ENCODE measurements at places on chromosomes 5 and 9. TPM values are rescaled to one million over a fixed set of nuclear protein-coding genes. Genes with fewer than 3 reads are reported as not detected.

Gene MIER3
- 15.5 TPM for total RNA-seq

Gene HBEGF
- total RNA-seq, result 0.65 TPM

Gene TRIM14
- 19.9 TPM for total RNA-seq

Gene INSL6
- total RNA-seq, result not detected

Gene SNCAIP
- 0.50 TPM for total RNA-seq

Gene CHSY3
- total RNA-seq, result 2.3 TPM

Gene CATSPER3
- 0.33 TPM for total RNA-seq

Gene FOXI1
- not detected for total RNA-seq

Gene GPR150
- total RNA-seq, result not detected

Gene CAPSL
- total RNA-seq, result not detected

Gene N4BP3
- 0.28 TPM for total RNA-seq

Gene IL7R
- total RNA-seq, result 1.5 TPM

Gene DMRT2
- not detected for total RNA-seq

DNA sequence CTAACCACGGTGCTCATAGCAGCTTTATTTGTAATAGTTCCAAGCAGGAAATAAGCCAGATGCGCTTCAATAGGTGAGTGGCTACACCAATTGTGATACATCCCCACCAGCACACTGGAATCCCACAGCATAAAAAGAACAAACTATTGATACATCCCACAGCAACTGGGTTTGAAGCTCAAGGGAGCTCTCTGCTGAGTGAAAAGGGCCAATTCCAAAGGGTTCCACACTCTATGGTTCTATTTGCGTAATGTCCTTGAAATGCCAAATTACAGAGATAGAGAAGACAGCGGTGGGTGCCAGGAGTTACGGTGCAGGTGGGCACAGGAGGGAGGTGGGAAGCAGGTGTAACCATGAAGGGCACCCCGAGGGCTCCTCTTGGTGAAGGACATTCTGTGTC, 155.3 kb upstream of the PPP1R26 start:
- no peaks in the 10 kb centered on the region for H3K36me3 ChIP-seq
- H3K27me3 ChIP-seq, result no peaks in the 10 kb centered on the region
- no peaks in the 10 kb centered on the region for H3K4me1 ChIP-seq
- no peak overlapping the region for H3K27ac ChIP-seq
- no peak for DNase-seq

- peak overlapping the region; percentile 65 for H3K4me3 ChIP-seq
- peaks cover 57% of the 10 kb centered on the region for H3K4me1 ChIP-seq
- H3K27ac ChIP-seq, result peak overlapping the region; percentile 79
- peaks cover 2% of the 10 kb centered on the region for H3K36me3 ChIP-seq
Observed at GRCh38 chr9:127977884-127978647, 2.7 kb downstream of the EEIG1 start.

- H3K4me1 ChIP-seq, result no peaks in the 10 kb centered on the region
- no peak overlapping the region for H3K4me3 ChIP-seq
- H3K27ac ChIP-seq, result no peak overlapping the region
- no peaks in the 10 kb centered on the region for H3K36me3 ChIP-seq
Observed at GRCh38 chr5:82320966-82321365, 42.8 kb upstream of the RPS23 start.

DNA sequence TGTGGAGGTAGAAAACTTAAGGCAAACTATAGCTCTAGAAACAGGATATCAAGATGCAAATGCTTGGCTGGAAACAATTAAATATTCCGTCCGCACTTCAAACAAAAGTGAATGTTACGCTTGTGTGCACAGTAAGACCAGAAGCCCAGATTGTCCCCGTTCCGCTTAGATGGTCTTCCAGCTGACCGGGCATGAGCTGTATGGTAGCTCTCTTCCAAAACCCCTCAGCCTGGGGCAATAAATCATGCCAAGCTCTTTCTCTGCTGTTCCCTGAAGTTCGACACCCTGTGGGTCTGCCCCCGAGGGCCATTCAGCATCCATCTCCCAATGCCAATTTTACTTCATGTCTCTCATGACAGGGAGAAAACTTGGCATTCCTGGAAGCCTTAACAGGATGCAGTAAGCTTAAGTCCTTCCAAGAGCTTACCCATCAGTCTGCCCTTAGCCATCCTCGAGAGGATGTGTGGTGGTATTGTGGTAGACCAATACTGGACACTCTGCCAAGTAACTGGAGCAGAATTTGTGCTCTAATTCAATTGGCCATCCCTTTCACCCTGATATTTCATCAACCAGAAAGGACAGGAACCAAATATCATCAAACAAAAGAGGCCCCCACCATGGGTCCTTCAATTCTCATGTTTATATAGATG, 70.7 kb upstream of the RANBP6 start:
- no peaks in the 10 kb centered on the region for H3K36me3 ChIP-seq
- H3K27ac ChIP-seq, result no peak overlapping the region
- H3K4me1 ChIP-seq, result no peaks in the 10 kb centered on the region
- H3K27me3 ChIP-seq, result no peaks in the 10 kb centered on the region
- no peak overlapping the region for H3K4me3 ChIP-seq

GRCh38 chr9:134557331-134557730, 84.3 kb upstream of the COL5A1 start:
- H3K4me1 ChIP-seq, result no peaks in the 10 kb centered on the region
- no peak overlapping the region for H3K27ac ChIP-seq
- H3K4me3 ChIP-seq, result no peak overlapping the region
- no peak for DNase-seq

DNA sequence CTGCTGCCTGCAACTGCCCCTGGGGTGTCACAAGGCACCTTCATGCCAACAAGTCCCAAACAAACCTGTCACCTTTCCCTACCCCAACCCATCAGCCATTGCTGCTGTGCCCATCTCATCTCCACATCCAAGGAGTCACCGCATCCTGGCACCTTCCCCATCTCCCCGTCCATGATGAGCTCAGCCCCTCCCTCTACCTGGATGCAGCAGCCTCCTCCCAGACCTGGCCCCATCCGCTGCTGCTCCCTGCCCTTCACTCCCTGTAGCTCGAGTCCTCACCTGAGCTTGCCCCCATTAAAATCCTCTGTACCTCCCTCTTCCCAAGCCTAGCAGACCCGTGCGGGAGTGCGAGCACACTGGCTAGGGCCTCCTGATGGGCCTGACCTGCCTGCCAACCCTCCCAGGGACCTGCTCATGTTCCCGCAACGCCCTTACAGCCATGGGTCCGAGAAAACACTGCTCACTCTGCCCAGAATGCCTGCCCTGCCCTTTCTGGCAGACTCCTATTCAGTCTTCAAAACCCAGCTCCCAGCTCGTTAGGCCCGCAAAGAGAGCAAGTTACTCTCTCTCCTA, 110.6 kb downstream of the ADAMTS2 start:
- DNase-seq, result no peak
- no peak overlapping the region for H3K4me3 ChIP-seq
- no peak overlapping the region for H3K27ac ChIP-seq
- no peaks in the 10 kb centered on the region for H3K36me3 ChIP-seq
- no peaks in the 10 kb centered on the region for H3K27me3 ChIP-seq

- no peaks in the 10 kb centered on the region for H3K4me1 ChIP-seq
- H3K4me3 ChIP-seq, result no peak overlapping the region
- H3K36me3 ChIP-seq, result no peaks in the 10 kb centered on the region
- no peaks in the 10 kb centered on the region for H3K27me3 ChIP-seq
- no peak overlapping the region for H3K27ac ChIP-seq
Observed at GRCh38 chr9:3517377-3518048, 8.3 kb downstream of the RFX3 start.

DNA sequence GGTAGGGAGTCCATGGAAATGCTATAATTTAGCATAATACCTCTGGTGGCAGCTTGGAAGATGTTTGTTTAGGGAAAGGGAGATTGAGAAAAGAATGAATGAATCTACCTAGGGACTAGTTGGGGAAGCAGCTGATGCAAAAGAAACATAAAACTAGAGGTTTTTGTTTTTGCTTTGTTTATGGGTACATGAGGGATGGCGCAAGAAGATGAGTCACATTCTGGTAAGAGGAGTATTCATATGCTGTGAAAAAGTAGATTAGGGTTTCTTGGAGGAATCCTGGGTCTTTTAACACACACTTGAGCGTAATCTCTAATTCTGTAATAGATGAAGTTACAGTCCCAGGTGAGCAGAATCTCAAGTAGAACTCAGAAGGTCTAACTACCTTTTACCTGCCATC, 17.1 kb downstream of the C9orf43 start:
- H3K4me1 ChIP-seq, result no peaks in the 10 kb centered on the region
- DNase-seq, result no peak
- H3K27me3 ChIP-seq, result no peaks in the 10 kb centered on the region
- no peak overlapping the region for H3K4me3 ChIP-seq
- H3K27ac ChIP-seq, result no peak overlapping the region
- H3K36me3 ChIP-seq, result no peaks in the 10 kb centered on the region

DNA sequence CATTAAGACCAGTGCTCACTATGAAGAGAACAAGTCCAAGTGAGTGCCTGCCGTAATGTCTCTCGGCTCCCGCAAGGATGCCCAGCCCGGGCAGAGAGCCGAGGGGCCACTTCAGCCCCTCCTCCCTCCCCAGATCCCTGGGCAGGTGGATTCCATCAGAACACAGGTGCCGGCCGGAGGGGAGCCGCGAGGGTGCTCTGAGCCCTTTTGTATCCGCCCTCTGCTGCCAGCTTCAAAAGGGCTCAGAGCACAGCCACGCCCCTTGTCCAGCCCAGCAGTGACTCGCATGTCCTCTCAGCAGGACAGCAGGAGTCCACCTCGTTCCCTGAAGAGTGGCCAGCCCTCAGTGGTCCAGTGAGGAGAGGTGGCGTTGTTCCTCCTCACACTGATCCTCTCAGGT, 43.9 kb downstream of the CYFIP2 start:
- H3K36me3 ChIP-seq, result peaks cover 2% of the 10 kb centered on the region
- DNase-seq, result no peak
- no peaks in the 10 kb centered on the region for H3K27me3 ChIP-seq
- H3K4me1 ChIP-seq, result no peaks in the 10 kb centered on the region
- H3K4me3 ChIP-seq, result no peak overlapping the region

- H3K4me3 ChIP-seq, result no peak overlapping the region
- no peaks in the 10 kb centered on the region for H3K4me1 ChIP-seq
- H3K36me3 ChIP-seq, result no peaks in the 10 kb centered on the region
- H3K27ac ChIP-seq, result no peak overlapping the region
Observed at GRCh38 chr5:93054424-93055163, 526.4 kb downstream of the NR2F1-AS1 start.

DNA sequence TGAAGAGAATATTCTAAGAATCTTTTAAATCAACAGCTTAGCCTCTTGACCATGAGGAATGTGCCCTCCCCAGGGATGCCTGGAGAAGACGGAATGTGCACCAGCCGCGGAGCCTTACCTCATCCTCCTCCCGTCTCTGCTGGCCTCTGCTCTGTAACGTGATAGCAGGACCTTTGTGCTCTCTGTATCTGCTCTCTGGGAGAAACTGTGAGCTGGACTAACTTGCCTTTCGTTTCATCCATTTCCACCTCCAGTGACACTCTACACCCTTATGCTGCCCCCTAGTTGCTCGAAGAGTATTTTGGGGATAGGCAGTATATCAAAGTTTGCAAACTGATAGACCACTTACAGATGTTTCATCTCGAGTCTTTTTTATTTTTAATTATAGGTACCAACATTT, 141.4 kb downstream of the NPR3 start:
- no peaks in the 10 kb centered on the region for H3K36me3 ChIP-seq
- H3K27me3 ChIP-seq, result no peaks in the 10 kb centered on the region
- DNase-seq, result no peak
- H3K4me3 ChIP-seq, result no peak overlapping the region
- no peaks in the 10 kb centered on the region for H3K4me1 ChIP-seq

- no peaks in the 10 kb centered on the region for H3K36me3 ChIP-seq
- no peak for DNase-seq
- no peak overlapping the region for H3K4me3 ChIP-seq
Observed at GRCh38 chr5:117615226-117615625, 1040.6 kb upstream of the SEMA6A start.

GRCh38 chr5:179263391-179264052, 81.7 kb downstream of the ADAMTS2 start:
- DNase-seq, result no peak
- no peaks in the 10 kb centered on the region for H3K4me1 ChIP-seq
- no peaks in the 10 kb centered on the region for H3K36me3 ChIP-seq

GRCh38 chr9:71755230-71755629, 13.1 kb downstream of the CEMIP2 start:
- peaks cover 42% of the 10 kb centered on the region for H3K4me1 ChIP-seq
- H3K36me3 ChIP-seq, result no peaks in the 10 kb centered on the region
- no peaks in the 10 kb centered on the region for H3K27me3 ChIP-seq
- H3K27ac ChIP-seq, result no peak overlapping the region
- no peak overlapping the region for H3K4me3 ChIP-seq

DNA sequence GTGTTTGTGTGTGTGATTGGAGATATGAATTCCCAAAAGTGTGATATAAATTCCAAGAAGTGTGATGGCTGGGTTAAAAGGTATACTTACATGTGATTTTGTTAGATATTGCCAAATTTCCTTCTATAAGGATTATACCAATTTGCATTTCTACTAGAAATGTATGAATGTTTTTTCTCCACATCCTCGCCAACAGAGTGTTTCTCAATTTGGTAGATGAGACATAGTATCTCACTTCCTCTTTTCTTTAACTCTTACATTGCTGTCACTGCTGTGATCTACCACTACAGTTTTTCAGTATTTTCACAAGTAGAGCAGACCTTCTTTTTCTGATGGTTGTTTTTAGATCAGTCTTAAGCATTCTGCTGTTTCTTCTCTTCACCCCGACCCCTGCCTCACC, 111.3 kb downstream of the FER start:
- no peak overlapping the region for H3K27ac ChIP-seq
- no peaks in the 10 kb centered on the region for H3K36me3 ChIP-seq
- no peaks in the 10 kb centered on the region for H3K4me1 ChIP-seq
- DNase-seq, result no peak

GRCh38 chr5:128455841-128456361, 82.1 kb downstream of the FBN2 start:
- DNase-seq, result no peak
- H3K4me3 ChIP-seq, result no peak overlapping the region
- H3K27me3 ChIP-seq, result no peaks in the 10 kb centered on the region

GRCh38 chr9:127049581-127049980, 72.9 kb downstream of the ANGPTL2 start:
- no peak overlapping the region for H3K27ac ChIP-seq
- no peaks in the 10 kb centered on the region for H3K36me3 ChIP-seq

- H3K36me3 ChIP-seq, result peaks cover 66% of the 10 kb centered on the region
- H3K27ac ChIP-seq, result no peak overlapping the region
- H3K27me3 ChIP-seq, result no peaks in the 10 kb centered on the region
- no peak overlapping the region for H3K4me3 ChIP-seq
- no peak for DNase-seq
Observed at GRCh38 chr9:109052416-109052815, 39.1 kb upstream of the CTNNAL1 start.

- no peak overlapping the region for H3K4me3 ChIP-seq
- DNase-seq, result no peak
- H3K27me3 ChIP-seq, result no peaks in the 10 kb centered on the region
- no peaks in the 10 kb centered on the region for H3K36me3 ChIP-seq
Observed at GRCh38 chr5:55771175-55771655, 33.4 kb downstream of the DDX4 start.

GRCh38 chr9:4389755-4390154, 89.9 kb upstream of the GLIS3 start:
- H3K27ac ChIP-seq, result no peak overlapping the region
- no peaks in the 10 kb centered on the region for H3K36me3 ChIP-seq
- no peak overlapping the region for H3K4me3 ChIP-seq
- peaks cover 1% of the 10 kb centered on the region for H3K4me1 ChIP-seq

- H3K4me1 ChIP-seq, result peaks cover 23% of the 10 kb centered on the region
- peak overlapping the region; percentile 91 for H3K27ac ChIP-seq
- DNase-seq, result no peak
- no peaks in the 10 kb centered on the region for H3K36me3 ChIP-seq
- H3K27me3 ChIP-seq, result no peaks in the 10 kb centered on the region
Observed at GRCh38 chr5:10600626-10601245, 36.9 kb downstream of the ANKRD33B start.
